A172 (cell line): ENCODE measurements at places on chromosomes 5 and 9.

- DNase-seq = no peak
Observed at GRCh38 chr5:135008981-135009735, 24.9 kb downstream of the PITX1 start.

DNA sequence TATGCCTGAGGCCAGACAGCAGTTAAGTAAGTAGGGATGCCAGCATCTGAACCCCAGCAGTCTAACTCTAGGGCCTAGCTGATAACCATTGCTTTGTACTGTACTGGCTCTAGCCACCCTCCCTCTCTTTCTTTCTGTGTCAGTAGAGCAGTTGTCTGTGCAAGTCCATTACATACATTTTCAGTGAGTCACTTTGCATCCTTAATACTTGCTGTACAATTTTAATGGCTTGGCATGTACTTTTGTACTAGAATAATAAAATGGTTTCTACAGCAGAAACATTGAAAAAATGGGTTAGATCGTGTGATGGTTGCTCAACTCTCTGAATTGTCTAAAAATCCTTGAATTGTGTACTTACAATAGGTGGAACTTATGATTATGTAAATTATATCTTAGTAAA is 1.5 kb upstream of the TTC39B start:
- no peak for DNase-seq

GRCh38 chr5:176167800-176168199 is 70.4 kb upstream of the SIMC1 start:
- DNase-seq = no peak

DNA sequence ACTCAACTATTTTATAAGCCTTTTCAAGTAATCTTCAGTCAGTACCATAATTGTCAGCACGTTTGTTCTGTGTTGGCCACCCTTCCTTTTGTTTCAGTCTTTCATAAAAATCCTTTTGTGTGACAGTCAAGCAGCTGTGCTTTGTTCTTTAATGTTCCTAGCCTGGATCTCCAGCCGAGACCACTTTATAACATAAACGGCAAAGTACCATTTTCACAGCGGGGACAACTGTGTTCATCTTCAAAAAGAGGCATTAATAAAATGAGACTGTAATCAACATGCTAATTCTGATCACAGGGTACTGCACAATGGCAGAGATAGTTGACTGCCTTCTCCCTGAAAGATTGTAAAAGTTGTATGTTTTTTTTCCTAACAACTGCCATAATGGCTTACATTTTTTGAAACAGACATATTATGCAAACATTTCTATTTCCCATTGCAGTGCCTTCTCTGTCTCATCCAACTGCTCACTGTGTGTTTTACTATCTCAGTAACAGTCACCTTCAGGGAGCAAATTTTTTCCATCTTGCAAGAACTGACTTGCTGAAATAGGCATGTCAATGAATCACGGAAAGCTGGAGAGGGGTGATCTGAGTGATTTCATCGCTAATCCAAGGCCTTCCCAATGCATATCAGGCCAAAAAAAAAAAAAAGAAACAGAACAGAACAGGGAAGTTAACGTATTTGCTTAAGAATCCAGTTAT is 828.5 kb upstream of the DMAC1 start:
- no peak for DNase-seq

DNA sequence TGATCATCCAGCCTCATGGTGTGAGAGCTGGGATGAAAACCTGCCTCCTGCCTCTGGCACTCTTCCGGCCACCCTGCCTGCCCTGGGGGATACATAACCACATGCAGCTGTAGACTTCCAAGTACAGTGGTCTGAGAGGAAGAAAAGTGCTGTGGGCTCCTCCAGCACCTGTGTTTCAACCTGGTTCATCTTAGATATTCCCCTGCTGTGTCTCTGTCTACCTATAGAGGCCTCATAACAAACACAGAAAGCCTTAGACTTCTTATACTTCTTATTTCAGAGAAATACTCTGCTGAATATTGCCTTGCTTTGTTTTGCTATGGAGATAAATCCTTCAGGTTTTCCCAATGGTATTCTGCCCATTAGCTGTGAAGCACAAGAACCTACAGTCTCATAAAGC is 19.6 kb upstream of the TNFAIP8 start:
- no peak for DNase-seq

- DNase-seq = no peak
Observed at GRCh38 chr5:78557601-78558000, 91.0 kb downstream of the LHFPL2 start.
